ENCODE measurements at places on chromosomes 11 and 22. TPM values are rescaled to one million over a fixed set of nuclear protein-coding genes. Genes with fewer than 3 reads are reported as not detected.
A peak's percentile ranks its signal among the peaks of the same experiment; 100 is the strongest.

IL18 gene
- 57.4 TPM for total RNA-seq

OR11H1 gene
- total RNA-seq = not detected

OR5D13 gene
- not detected for total RNA-seq

ST14 gene
- total RNA-seq = 448 TPM

EI24 gene
- total RNA-seq = 57.6 TPM

OR51B4 gene
- not detected for total RNA-seq

GRCh38 chr11:105034813-105035620 lies at the start of gene CASP1:
Gene CASP1 (minus strand): TSS chr11:105035144. CDS start chr11:105035113, 31 bp downstream.
- peak; percentile 78 for DNase-seq

DNA sequence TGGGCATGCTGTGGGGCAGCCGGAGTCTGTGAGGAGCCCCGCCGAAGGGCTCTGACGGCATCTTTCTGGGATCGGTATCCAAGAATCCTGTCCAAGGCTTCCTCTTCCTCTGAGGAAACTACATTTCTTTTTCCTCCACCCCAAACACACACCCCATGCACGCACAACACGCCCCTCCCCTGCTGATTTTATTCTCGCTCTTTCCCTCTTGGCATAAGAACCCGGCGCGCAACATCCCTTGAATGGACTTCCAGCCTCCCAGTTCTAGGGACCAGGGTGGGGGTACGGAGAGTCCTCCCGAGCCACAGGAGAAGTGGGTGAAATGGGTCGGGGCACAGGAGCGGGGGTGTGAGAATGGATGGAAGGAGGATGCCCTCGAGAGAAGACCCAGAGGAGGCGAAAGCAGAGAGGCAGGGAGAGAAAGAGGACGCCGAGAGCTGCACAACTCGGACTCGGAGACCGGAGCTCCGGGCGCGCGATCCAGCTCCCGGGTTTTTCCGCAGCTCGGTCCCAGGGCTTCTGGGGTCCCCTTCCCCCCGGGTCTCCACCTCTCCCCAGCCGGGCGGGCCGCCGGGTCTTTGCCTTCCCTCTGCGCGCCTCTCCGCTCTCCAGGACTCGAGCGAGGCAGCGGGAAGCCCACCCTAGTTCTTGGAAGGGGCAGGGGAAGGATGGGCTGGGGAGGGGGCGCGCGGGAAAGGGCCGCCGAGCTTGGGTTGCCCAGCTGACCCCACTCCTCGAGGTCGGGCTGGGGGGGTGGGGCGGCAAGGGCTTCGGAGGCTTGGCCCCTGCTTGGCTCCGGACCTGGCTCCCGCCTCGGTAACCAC lies 1.5 kb upstream of the LARGE1 start:
- DNase-seq = peak; percentile 46

- peak; percentile 70 for DNase-seq
These were observed 17.2 kb downstream of the KIAA1671 start for GRCh38 chr22:24969560-24970301.

DNA sequence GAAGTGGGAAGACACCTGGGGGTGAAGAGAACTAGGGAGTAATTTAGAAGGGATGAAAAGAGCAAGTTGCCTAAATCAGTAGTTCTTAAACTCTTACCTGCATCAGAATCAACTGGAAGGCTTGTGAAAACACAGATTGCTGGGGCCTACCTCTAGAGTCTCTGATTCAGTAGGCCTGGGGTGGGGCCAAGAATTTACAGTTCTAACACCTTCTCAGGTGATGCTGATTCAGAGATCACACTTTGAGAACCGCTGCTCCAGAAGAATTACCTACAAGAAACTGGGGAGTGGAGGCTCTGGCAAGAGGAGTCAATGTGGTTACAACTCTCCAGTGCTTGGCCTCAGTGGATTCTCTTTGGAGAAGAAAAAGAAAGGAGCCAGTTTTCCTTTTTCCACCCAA lies 128.7 kb downstream of the C11orf58 start:
- DNase-seq = no peak

- no peak for DNase-seq
These were observed 12.4 kb upstream of the NUP160 start for GRCh38 chr11:47860536-47860935.

DNA sequence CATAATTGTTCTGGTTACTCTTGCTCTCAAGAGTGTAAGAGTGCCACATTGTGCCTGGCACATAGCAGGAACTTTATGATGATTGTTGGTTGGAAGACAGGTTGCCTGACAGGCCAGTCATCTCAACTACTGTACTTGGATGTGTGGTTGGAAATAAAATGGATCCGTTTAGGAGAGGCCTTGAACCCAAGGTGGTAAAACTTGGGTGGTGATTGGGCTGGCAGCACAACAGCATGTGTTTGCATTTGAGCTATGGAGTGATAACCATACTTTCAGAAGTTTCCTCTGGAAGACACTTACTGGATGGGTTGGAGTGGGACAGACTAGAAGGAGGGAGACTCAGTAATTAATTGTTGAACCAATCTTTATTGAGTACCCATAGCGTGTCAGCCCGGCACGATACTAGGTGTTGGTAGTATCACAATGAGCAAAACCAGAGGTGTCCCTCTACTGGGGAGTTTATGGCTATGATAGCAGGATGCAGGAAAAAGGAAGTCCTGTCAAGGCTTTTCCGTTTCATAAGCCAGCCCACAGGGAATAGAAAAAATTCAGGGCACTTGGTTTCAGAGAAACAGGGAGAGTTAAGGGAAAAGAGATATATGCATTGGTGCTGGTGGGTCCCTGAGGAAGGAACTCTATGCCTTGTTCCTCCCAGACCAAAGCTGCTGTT lies 3.1 kb upstream of the TMEM109 start:
- peak; percentile 33 for DNase-seq

GRCh38 chr11:24373516-24373915 lies 123.3 kb upstream of the LUZP2 start:
- no peak for DNase-seq

DNA sequence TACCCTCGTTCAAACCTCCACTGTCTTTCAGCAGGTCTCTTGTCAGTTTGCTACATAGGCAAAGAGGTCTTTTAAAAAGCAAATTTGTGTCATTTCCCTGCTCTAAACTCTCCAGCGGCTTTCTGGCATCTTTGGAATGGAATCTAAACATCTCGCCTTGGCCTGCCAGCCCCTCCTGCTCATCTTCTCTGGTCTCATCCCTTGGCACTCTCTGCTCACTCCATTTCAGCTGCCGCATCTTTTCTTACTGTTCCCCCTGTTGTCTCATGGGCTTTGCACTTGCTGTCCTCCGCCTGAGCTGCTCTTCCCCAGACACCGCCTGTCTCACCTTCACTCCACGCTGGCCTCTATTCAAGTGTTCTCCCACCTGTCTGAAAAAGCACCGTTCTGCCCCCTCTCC lies 46.6 kb downstream of the BMAL1 start:
- no peak for DNase-seq

GRCh38 chr22:49197986-49198704 lies 629.5 kb downstream of the BRD1 start:
- peak; percentile 19 for DNase-seq

GRCh38 chr11:31939004-31939403 lies 127.9 kb upstream of the PAX6 start:
- DNase-seq = no peak

GRCh38 chr11:3153291-3153861 lies 11.7 kb downstream of the OSBPL5 start:
- DNase-seq = peak; percentile 62

DNA sequence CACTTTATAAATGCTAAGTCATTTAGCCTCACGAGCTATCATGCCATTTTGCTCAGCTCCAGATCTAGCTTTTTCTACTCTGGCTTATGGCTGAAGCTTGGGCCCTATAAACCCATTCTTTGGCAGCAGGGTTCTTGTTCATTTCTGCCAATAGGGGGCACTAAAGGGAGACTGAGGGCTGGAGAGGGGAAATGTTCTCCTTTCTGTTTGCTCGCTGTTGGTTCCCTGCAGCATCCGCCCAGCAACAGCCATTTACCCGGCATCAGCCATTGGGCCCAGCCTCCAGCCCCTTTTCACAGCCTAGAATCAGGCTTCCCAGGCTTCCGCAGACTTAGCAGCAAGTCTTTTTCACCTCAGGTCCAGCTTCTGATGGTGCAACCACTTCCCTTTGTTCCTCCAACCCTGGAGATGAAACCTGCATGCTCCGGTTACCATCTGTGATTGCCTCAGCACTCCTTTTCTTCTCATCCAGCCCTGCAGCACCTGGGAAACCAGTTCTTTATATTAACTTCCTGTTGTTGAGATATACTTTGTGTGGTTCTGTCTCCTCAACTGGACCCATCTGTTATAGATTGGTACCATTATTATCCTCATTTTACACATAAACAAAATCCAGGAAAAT lies 4.2 kb upstream of the ME3 start:
- no peak for DNase-seq

DNA sequence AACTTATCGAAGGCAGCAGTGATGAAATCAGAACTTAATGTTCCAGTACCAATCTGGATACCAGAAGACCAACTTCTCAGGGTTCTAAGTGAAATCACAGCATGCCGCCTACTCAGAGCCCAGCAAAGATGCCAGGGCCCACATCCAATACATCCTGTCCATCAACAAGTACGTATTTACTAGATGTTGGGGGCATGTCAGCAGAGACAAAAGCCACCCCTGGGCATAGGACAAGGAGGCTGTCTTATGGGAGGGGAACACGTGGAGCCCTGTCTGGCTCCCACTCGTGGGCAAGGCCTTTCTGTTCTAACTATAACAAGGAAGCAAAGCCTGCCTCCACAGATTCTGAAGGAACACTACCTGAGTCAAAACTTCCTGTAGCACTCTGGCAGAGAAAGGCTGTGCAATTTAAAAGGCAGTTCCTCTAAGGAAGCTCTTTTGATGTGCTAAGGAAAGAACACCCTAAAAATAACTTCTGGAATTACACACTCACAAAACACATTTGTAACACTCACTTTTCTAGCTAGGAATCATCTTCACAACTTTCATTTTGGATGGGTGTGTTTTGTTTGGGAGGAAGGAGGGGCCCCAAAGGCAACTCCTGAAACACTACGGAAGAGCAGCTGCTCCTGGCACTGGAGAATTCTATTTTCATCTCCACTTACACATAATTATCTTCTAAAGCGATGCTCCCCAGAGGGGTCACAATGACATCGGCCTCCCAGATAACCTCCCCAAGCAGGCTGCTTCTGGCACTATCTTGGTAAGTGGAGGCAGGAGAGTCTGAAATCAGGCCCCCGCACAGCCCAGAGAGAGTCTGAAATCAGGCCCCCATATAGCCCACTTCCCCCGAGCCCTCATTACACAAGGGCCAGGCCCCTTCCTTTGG lies 14.2 kb downstream of the SMCO4 start:
- DNase-seq = no peak

DNA sequence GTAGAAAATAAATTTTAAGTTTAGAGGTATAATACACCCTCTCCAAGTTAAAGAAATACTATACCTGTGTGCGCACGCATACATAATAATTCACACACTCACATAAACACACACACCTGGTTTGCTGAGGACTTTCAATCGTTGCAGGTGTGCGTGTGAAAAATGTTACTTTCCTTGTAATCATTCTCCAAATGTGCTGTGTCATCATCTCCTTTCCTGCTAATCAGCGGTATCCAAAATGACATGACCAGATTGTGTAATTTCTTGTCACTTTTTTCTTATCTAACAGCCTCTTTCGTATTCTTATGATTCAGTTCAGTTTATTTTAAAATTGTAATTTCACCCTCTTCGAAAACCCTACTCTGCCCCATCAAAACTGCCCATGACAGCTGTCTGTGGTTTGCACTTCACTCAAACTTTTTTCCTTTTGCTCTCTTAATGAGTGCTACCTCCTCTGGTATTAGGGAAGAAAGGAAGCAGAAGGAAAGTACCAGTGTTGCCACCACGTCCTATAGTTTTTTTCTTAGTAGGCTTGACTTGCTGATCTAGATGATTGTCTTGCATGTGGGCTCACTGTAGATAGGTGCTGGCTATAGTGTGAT lies 651.2 kb downstream of the CNTN5 start:
- DNase-seq = no peak

- DNase-seq = no peak
These were observed 33.7 kb upstream of the CD5 start for GRCh38 chr11:61068581-61068980.

GRCh38 chr22:19207401-19207808 lies 28.9 kb upstream of the SLC25A1 start:
- no peak for DNase-seq

GRCh38 chr11:114918286-114918685 lies 240.0 kb downstream of the NXPE2 start:
- DNase-seq = no peak
